ENCODE measurements at places on chromosomes 4 and X.

DNA sequence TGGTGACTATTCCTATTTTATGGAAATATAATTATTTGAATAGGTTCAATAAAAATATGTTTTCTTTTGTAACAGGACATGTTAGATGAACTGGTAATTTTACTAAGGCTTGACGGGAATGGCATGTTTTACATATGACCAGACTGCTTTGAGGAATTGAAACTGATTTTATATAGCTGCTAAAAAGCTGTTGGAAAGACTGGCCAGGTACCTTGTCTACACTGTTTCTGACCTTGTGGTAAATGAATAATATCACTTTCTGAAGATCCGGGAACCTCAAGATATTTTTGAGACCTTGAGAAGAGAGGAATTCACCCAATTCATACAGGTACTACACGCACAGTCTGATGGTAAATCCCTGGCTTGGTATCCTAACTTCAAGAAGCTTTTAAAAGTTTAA, 42.1 kb upstream of the USP46 start:
- no peak for DNase-seq

DNA sequence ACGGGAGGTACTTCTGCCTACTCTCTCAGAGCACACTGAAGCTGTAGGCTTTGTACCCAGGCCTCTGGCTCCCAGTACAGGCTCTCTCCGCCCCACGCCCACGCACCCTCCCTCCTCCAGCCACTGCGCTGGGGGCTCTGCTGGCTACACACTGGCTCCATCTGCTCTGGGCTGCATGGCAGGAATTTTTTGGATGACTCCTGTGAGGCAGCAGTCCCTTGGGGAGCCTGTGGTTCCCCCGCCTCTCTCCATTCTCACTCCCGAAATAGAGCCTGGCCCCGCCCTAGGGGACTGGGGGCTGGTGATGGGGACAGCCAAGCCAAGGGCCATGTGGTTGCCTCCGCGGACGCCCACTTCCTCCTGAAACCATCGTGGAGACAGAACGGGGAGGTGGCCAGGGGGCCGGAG, 58.1 kb upstream of the ADRA2C start:
- no peak for DNase-seq

GRCh38 chrX:9291629-9292028, 173.2 kb upstream of the TBL1X start:
- no peak for DNase-seq

DNA sequence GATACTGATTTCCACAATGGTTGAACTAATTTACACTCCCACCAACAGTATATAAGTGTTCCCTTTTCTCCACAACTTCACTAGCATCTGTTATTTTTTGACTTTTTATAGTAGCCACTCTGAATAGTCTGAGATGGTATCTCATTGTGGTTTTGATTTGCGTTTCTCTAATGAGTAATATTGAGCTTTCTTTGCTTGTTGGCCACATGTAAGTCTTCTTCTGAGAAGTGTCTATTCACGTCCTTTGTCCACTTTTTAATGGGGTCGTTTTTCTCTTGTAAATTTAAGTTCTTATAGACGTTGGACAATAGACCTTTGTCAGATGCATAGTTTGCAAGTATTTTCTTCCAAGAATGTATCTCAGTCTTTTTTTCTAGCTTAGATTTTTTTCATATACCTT, 10.0 kb downstream of the FBXW7 start:
- no peak for DNase-seq

GRCh38 chr4:33316578-33316977, 2596.4 kb downstream of the PCDH7 start:
- no peak for DNase-seq

DNA sequence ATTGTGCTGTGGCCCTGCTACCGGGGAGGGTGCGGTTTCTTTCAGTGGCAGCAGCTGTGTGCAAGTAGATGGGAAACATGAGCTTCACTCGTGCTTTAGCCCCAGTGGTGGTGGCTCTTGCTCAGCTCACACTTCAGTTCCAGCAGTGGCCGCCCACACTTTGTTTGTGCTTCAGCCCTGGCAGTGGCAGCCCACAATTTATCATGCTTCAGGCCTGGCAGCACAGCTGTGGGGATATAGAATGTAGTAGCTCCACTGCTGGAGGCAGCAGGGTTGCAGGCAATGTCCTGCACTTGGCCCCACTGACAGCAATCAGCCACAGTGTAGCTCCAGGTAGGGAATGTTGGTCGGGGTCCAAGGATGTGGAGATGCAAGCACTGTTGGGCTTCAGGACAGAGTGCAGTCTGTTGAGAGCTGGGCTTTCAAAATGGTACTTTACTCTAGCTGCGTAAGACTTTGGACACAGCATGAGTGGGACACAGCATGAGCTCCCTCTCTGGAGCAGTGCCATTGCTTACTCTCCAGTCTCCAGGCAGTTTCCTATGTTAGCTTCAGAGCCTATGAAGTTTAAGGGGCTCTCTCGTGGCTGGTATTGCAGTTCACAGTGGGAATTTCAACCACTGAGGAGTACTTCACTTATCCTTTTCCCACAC, 413.1 kb downstream of the PDGFC start:
- DNase-seq, result no peak

- DNase-seq, result no peak
These were observed 740.9 kb downstream of the ARAP2 start for GRCh38 chr4:35503435-35503834.

DNA sequence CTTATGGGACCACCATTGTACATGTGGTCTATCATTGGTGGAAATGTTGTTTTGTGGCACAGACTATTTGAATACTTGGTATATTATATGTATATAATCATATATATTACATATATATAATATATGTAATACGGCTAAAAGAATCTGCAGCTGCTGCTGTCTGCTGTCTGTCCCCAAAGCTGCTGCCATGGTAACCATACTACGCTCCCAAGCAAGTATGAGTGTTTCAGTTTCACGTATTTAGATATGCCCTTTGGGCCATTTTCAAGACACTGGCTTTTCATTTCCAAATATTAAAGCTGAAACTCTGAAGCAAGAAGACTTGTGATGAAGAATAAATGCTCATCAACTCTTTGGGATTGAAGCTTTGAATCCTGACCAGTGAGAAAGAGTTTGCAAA, 42.0 kb upstream of the ARSJ start:
- no peak for DNase-seq

- no peak for DNase-seq
These were observed 77.5 kb downstream of the MID1IP1 start for GRCh38 chrX:38878641-38879340.

DNA sequence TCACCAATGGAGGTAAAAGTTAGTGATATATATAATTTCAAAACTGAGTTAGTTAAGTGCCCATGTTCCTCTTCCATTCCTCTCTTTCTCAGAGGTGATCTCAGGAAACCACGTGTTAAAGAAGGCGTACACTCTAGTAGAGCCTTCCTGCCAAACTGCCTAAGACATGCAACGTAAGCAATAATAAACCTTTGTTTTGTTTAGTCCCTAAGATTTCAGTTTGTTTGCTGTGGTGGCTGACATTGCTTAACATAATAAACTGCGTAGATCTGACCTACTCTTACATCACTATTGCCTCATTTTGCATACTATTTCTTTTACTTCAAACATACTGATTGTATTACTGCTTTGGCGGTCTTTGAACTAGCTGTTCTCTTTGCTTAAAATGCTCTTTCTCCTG, 99.2 kb downstream of the JADE1 start:
- DNase-seq, result no peak

- DNase-seq, result no peak
These were observed 93.5 kb upstream of the DDX3X start for GRCh38 chrX:41240509-41240908.

DNA sequence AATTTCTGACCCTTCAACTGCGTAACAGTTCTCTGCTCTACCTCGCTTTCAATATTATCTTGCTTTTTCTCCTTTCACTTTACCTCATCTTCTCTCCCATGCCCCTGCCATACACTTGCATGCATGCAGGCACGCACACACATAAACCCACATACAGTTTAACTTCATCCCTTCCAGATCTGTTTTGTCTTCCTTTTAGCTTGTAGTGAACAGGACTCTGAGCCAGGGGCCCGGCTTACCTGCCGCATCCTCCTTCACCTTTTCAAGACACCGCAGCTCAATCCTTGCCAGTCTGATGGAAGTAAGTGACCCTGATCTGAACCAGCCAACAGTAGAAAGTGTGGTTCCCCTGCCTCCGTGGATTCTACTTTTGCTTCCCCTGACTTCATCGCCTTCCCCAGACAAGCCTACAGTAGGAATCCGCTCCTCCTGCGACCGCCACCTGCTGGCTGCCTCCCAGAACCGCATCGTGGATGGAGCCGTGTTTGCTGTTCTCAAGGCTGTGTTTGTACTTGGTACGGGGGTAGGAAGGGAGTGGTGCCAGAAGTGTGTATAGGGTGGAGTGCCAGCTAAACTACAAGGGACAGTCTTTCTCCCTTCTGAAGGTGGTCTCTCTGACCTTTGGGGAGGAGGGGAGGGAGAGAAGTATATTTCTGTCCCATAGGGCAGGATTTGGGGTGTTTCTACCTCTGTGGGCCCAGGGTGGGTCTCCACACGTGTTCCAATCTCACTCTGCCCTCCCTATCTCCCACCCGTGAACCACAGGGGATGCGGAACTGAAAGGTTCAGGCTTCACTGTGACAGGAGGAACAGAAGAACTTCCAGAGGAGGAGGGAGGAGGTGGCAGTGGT, 10.7 kb downstream of the MED12 start:
- DNase-seq, result no peak

GRCh38 chrX:115632455-115632854, 71.5 kb downstream of the PLS3 start:
- no peak for DNase-seq

- no peak for DNase-seq
These were observed 118.6 kb downstream of the CRLF2 start for GRCh38 chrX:1093586-1094421.

DNA sequence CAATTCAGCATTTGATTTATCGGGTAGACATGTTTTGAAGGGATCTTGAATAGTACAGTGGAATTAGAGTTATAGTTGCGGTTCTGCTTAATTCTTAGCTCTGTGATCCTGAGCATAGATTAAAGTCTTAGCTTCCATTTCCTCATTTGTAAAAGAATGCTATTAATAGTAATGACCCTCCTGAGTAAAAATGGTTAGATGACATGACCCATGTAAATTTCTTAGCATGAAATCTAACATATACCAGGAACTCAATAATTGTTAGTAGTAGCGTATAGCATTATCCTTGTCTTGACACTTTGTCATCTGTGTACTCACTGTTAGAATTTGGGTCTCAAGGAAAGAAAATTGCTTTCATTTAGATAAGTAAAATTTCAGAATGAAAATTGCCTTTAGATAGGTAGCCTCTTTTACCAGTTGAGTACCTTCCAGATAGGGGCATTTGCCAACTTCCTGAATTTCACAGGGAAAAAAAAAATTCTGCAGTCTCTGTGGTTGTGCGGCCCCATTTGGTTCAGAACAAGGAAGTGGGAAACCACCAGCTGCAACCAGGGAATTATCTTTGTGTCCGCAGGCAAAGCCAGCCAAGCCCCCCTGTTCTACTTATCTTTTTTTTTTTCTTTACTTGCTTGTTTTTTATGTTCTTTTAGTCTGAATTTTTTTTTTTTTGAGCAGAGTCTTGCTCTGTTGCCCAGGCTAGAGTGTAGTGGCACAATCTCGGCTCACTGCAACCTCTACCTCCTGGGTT, 86.9 kb downstream of the TMEM164 start:
- DNase-seq, result no peak

DNA sequence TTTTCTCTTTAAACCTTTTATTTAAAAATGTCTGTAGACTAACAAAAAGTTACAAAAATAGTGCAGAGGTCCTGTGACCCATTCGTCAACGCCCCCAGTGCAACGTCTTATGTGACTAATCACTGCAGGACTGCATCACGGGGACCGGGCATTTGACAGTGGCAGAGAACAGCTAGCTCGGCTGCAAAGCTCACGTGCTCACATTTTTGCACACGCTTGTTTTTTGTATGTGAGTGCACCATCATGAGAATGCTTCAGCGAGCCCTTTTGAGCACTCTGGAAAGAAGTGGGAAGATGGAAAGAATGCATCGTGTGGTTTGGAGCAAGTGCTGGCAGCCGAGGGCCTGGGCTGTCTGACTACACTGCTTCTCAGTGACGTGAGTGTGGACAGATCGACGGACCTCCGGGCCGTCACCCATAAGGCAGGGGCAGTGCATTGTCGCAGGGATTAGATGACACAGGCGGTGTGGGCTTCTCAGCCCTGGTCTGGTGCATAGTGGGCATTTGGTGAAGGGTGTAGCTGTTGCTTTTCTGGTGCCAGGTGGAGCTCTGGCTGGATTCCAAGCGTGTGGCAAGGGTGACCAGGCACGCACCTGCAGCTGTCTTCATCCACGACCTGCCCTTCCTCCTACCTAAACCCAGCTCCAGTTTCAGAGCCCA, 17.7 kb downstream of the SPON2 start:
- DNase-seq, result no peak

DNA sequence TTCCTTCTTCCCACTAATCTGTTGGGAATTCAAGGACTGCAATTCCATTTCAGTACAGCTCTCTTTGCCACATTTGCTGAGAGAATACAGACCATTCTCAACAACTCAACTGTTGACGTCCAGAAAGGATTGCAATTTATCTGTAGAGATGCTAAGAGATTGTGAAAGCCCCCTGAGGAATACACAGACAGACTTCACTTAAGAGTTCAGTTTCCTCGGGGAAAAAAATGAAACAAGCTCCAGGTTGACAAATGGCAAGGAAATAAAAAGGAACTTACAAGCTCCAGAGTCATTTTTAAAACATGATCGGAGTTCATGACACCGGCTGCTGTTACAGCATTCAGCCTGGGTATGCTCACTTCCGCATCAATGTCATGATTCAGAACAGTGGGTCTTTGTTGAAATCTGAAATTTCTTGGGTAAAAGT, 13.8 kb downstream of the TLR10 start:
- DNase-seq, result no peak

DNA sequence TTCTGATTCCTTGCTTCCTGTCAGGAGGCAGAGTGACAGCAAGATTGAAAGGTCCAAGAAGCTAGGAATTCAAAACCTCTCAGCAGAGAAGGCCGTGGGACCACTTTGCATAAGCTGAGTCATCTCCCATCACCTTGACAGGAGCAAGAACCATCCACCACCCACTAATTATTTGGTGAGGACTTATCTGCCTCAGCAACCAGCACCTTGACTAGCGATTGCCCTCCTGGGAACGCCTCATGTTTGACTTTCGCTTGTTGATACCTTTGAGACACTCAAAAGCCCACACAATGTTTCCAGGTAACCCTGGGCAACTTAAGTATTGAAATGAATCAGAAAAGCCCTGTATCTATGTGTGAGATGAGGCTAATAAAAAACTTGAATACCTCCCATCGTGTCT, 233.5 kb upstream of the GYPA start:
- DNase-seq, result no peak

GRCh38 chrX:106436691-106437090, 175.1 kb upstream of the RADX start:
- DNase-seq, result no peak

DNA sequence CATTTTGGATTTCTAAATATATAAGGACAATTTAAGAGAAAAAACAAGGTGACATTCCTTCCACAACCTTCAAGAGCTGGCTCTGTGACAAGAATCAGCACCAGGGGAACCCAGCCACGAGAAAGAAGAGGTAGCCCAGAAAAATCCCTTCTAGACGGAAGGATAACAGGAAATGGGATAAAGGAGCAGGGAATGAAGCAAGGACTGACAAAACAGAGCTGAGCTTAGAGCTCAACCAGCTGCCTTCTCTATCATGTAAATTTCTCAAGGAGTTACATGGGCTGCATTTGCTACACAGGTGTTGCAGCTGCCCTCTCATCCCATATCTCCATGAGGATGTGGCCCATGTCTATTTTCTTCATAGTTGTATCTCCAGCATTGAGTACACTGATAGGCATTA, 154.2 kb upstream of the PRDX4 start:
- DNase-seq, result no peak

- no peak for DNase-seq
These were observed 92.3 kb upstream of the PSAPL1 start for GRCh38 chr4:7526929-7527535.

Data from esophagus squamous epithelium (tissue), 5 donors.